Upper lobe of right lung (tissue), 1 donor: ENCODE measurements at places on chromosomes 6 and 20.

- DNase-seq, result no peak
Measured at GRCh38 chr20:32348207-32348606, 9.9 kb upstream of the ASXL1 start.

- no peak for DNase-seq
Measured at GRCh38 chr6:110509617-110510241, 33.3 kb upstream of the SLC22A16 start.

DNA sequence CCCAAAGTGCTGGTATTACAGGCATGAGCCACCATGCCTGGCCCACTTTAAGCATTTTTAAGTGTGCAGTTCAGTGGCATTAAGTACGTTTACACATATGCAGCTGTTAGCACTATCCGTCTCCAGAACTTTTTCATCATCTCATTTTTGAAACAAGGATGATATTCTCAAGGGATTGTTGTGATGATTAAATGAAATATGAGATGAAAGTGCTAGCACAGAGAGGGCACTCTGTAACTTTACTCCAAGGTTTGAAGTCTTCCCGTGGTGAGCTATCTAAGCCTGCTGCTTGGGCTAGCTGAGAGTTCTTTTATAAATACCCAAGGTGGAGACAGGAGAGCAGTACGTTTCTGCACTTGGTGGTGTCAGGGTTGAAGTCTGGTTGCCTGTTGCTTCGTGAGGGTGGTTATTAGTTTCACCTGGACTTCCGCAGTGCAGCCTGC is 6.6 kb downstream of the TM9SF4 start:
- no peak for DNase-seq

DNA sequence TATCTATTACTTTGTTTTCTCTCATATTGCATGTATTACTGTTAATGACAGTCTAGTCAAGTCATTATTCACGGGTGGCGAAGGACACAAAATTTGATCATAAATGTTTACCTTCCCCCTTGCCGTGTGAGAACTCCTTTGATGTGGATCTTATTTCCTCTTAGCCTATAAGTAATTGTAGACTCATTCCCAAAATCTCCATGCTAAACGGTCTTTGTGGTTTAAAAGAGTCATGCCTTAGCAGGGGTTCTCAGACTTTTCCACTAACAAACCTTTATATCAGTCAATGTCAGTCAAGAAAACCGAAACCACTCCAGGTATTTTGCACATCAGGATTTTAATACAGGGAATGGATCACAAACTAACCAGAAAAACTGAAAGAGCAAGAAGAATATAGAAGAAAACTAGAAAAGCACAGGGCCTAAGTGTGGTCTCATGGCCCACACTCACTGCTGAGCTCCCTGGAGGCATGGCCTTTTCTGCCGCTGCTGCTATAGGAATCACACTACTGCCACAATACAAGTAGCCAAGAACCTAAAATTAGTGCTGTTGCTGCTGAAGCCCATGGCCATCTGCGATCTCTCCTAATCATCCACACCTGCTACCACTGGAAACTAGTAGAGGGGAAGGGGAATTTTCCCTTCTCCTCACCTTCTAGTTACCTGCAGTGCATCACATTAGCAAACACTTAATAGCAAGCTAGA is 186.0 kb upstream of the POU3F2 start:
- no peak for DNase-seq

DNA sequence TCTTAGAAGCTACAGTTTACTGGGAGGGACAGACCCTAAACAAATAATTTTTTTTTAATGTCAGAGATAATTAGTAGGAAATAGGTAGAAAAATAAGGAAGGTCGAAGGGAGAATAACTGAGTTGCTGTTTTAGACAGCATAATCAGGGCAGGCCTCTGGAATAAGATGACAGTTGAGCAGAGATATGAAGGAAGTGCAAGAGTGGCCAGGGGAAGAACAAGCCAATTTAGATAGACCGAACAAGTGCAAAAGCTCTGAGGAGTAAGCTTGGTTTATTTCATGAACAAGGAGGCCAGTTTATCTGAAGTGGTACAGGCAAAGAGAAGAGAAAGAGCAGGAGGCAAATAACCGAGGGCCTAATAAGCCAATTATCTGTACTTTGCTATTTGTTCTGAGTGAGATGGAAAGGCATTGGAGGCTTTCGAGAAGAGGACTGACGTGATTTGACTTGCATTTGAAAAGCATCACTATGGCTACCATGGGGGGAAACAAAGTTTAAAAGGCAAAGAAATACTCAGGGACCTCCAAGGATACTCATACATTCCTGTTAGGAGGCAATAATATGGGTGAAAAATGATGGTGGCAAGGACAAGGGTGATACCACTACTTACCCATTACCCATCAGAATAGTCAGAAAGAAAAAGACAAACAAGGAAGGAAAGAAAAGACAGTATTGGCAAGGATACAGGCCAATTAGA is 19.7 kb downstream of the PROCR start:
- DNase-seq, result no peak

DNA sequence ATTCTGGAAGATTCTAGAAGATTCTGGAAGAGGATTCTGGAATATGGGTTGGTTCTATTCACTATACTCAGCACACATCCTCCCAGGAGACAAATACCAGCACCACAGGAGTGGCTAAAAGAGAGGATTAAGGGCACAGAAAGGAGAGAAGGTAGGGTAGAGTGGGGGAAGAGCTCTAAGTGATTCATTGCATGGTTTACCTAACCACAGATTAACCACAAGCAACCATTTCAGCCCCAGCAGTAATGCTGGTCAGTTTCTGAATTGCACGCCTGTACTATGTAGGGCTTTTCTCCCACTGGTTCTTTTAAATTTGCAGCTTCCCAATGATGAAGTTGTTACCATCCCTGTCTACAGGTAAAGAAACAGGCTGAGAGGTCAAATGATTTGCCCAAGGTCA is 192.7 kb upstream of the PMEPA1 start:
- no peak for DNase-seq

DNA sequence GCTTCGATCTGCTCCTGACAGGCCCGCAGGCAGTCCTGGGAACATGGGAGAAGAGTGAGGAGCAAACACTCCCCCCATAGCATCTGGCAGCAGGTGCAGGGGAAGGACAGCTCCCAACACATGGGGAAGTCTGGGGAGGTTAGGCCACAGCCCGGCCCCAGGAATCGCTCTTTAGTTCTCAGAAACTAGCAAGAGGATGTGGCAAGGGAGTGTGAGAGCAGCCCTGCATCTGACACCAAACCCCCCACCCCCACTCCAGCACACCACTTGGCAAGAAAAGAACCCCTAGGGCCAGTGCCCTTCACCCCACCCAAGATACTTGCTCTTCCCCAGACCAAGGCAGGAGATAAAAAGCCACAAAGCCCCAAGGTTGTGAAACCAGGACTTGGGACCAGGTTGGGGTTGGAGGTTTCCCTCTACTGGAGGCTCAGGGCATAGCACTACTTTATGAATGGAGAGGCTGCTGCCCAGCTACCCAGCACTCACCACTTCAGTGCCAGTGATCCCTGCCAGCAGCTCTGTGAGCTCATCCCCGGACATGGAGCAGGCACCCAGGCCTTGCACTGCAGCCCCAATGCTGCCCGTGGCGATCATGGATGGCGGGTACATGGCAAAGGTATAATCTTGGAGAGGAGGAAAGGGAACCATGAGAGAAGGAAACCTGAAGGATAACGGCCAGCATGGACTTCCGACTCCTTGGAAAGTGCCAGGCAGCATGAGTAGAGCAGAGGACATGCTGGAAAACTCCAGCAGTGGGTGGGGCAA is 5.4 kb downstream of the CCND3 start:
- peak; percentile 80 for DNase-seq

- DNase-seq, result no peak
Measured at GRCh38 chr6:89793586-89793985, 26.0 kb downstream of the MDN1 start.

GRCh38 chr6:83429857-83430610 is 817 bp downstream of the ME1 start:
- DNase-seq, result peak; percentile 67

DNA sequence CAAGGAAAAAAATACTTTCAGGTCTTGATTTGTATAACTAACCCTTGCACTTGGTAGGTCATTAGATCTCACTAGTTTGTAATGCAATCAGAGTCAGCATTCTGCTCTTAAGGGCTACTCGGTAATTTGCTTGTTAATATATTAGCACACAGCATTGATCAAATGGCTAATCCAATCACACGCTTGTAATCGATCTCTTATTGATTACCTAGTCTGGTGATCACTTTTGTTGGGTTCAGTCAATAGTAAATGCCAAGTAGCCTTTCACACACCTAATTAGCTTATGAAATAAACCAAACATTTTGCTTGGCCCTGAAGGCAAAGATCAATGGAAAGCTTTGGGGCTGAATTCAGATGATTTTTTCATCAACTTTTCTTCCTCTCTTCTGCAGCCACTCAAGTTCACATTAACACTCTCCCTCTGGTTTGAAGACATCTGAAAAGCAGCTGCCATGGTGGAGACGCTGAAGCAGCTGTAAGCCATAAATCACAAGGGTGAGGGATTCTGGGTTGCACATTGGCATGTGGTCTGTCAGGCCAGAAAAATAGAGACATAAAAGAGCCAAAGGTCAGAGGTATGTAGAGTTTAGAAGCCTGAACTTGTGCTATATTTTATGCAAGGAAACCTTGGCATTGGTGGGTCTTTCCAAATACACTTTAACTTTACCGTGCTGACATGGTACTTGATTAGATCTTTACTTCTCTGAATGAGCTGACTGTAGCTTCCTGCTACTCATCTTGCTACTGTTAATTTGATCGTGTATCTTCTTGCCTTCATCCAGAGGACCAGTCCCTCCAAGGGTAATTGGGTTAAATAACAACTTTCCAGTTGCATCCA is 234.4 kb downstream of the SIM1 start:
- no peak for DNase-seq

GRCh38 chr20:19256906-19257595 is 44.6 kb downstream of the SLC24A3 start:
- DNase-seq, result no peak

DNA sequence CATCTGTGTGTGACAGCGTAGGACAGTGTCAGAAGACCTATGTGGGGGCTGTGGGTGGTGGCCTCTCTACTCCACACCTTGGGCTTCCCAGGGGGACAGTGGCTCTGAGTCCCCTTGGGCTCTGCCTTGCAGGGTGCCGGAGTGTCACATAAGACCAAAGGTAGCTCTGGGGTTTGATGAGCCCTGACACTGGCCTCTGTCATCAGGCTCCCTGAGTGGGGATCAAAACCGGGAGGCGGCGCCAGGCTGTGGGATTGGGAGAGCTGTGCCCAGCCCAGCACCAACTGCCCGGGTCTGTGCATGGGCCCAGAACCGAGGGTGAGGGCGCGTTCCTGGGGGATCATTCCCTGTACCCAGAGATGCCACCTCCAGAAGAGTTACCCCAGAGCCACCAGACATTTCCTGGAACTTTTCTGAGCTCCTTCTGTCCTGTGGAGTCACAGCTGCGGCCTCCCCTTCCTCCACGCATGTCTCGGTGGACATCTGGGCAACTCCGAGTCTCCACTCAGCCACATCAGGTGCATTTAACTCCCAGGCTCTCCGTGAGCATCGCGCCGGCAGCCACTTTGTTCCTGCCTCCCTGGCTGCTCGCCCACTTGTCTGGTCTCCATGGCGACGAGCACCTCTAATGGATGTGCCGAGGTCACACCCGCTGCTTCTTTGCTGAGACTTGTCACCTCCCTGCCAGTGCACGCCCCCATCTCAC is 94.7 kb downstream of the TMEM242 start:
- peak; percentile 55 for DNase-seq

DNA sequence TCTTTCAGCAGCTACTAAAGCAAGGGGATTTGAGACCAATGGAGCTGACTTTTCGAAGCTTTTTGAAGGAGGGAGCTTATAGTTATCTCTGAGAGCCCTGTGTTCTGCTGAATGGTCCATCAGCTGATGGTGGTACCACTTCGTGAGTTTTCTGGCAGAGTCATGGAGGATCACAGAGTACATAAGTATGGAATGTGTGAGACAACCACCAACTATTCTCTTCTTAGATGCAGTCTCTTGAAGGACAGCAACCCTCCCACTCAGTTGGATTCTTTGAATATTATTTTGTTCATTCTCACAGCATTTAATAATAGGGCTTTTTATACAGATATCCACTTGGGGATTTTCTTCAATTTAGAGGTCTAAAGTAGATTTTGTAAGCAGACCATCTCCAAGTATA is 75.3 kb downstream of the ELOVL2 start:
- no peak for DNase-seq

- DNase-seq, result no peak
Measured at GRCh38 chr6:70735513-70735912, 67.8 kb downstream of the SMAP1 start.

DNA sequence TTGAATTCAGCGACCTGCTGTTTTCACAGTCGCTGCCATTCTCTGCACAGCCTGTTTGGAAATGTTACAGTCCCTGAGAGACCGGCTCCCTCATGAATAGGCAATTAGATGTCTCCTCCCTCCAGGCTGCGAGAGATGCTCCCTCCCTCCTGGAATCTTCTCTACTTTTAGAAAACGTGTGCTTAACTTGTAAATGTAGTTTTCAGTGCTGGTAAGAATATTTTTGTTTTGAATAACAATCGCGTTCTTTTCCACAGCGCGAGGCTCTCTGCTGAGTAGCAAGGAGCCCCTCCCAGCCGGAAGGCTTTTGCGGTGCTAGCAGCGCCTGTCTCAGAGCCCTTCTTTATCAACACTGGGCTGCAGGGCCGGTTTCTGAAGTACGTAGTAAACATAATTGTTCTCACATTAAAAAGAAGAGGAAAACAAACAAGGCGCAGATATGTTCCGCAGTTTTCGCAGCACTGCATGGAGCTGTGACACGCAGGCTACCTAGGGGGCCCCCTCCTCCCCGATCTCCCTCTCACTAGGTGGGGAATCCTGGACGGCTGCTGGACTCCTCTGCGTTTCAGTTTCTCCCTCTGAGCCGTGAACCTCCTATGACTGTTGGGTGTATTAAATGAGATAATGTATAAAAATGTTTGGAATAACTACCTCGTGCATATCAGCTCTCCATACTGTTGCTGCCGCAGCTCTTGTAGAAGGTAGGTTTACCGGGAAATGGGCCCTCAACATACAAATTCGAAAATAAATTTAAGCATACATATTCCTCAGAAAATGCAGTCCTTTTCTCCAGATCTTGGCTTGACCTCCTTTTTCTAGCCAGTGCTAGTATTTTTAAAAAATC is 79.0 kb upstream of the SPACA1 start:
- peak; percentile 74 for DNase-seq

DNA sequence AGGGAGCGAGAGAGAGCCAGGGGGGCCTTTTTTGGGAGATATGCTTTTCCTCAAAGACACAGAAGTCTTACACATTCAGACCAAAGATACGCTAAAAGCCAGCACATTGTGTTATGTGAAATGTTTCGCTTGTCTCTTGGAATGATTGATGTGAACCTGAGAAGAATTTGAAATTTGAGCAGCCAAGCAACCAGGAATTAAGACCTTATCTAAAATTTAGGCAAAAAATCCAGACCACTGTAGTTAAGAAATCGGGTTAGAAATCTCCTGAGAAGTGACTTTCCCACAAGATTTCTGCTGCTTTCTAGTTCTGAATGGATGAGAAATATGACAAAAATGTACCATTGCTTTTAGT is 223.2 kb upstream of the GMDS start:
- DNase-seq, result no peak
